Suprapubic skin (tissue), 4 donors: ENCODE measurements at places on chromosomes 2 and 18. TPM values are rescaled to one million over a fixed set of nuclear protein-coding genes. Genes with fewer than 3 reads are reported as not detected.

GRCh38 chr2:529424-529823 is 147.8 kb downstream of the TMEM18 start:
- no peaks in the 10 kb centered on the region for H3K36me3 ChIP-seq
- H3K27me3 ChIP-seq = no peaks in the 10 kb centered on the region
- no peak for DNase-seq

DNA sequence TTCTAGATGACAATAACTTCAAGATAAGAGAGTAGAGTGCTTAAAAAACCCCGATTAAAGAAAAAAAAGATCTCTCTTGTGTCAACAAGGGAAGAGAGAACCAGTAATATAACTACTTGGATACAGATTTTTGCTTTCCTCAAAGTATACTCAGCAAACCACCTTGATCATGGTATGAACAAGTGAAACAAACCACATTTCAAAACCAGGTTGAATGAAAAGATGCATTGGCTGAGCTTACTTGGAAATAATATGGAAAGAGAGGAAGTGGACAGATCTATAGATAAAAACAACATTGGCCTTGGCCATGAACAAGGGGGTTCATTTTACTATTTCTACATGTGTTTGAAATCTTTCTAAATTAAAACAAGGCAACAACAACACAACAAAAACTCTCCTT is 50.1 kb downstream of the ATP8B1 start:
- H3K4me1 ChIP-seq = peaks cover 13% of the 10 kb centered on the region
- H3K36me3 ChIP-seq = no peaks in the 10 kb centered on the region
- no peaks in the 10 kb centered on the region for H3K27me3 ChIP-seq
- no peak for DNase-seq

- no peak for DNase-seq
- no peaks in the 10 kb centered on the region for H3K4me1 ChIP-seq
- H3K4me3 ChIP-seq = no peak overlapping the region
- no peak overlapping the region for H3K27ac ChIP-seq
- H3K27me3 ChIP-seq = no peaks in the 10 kb centered on the region
- H3K36me3 ChIP-seq = no peaks in the 10 kb centered on the region
These were observed 527.6 kb downstream of the SATB2 start for GRCh38 chr2:198930170-198930569.

- H3K27ac ChIP-seq = no peak overlapping the region
- peaks cover 5% of the 10 kb centered on the region for H3K27me3 ChIP-seq
- no peak for DNase-seq
These were observed 13.0 kb downstream of the ODC1 start for GRCh38 chr2:10434886-10435819.

Gene SERTAD2
- 23.7 TPM for total RNA-seq

Gene GALNT5
- 0.98 TPM for total RNA-seq
